GM12878 (cell line): ENCODE measurements at places on chromosomes 12 and 14. TPM values are rescaled to one million over a fixed set of nuclear protein-coding genes. Genes with fewer than 3 reads are reported as not detected.

Gene RNASE4
- 0.29 and 1.1 TPM in 2 replicates for total RNA-seq

Gene TTC9
- 10.4 and 10.5 TPM in 2 replicates for total RNA-seq

Gene HSPA2
- 1.1 and 1.4 TPM in 2 replicates for total RNA-seq

Gene MEG3
- total RNA-seq, result 0.66 and 0.95 TPM in 2 replicates

Gene KCNK13
- not detected in 2 replicates for total RNA-seq

Gene PLCZ1
- total RNA-seq, result not detected in 2 replicates

Gene LYZ
- 0.77 and 1.9 TPM in 2 replicates for total RNA-seq

Gene ASIC1
- total RNA-seq, result 0.13 and 0.26 TPM in 2 replicates

GRCh38 chr12:3206536-3207072 is 129.4 kb downstream of the TSPAN9 start:
- DNase-seq, result no peak

DNA sequence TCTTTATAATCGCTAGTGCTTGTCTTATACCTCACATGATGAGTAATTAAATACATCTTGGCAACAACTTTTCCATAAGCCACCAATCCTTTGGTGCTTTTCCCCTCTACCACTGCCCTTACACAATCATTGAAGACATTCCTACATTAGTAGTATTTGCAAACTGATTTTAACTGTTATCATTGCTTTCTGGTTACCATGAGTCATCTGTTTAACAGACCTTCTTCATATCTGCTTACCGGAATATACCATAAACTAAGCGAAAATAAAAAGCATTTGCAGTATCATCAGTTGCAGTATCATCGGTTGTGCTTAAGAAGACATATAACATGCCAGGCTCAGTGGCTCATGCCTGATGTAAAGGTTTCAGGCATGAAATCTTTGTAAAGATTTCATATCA is 54.8 kb upstream of the PLEKHA5 start:
- DNase-seq, result no peak

- DNase-seq, result no peak
Observed at GRCh38 chr12:44372259-44372658, 503.9 kb downstream of the NELL2 start.

DNA sequence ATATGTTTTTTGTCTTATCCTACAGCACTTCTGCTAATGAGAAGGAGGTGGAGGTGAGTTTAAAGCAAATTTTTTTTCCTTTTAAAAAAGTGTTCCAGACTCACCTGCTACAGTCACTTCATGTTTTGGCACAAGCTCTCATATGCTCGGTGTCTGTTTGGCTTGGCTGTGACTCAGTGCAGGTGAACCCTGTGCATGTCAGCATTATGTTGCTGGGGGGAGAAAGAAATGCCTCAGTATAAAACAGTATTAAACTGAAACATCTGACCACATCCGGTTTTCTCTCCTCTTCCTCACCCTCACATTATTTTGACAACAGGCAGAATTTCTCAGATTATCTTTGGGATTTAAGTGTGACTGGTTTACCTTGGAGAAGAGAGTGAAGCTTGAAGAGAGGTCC is 105.2 kb downstream of the DNAI7 start:
- no peak for DNase-seq

DNA sequence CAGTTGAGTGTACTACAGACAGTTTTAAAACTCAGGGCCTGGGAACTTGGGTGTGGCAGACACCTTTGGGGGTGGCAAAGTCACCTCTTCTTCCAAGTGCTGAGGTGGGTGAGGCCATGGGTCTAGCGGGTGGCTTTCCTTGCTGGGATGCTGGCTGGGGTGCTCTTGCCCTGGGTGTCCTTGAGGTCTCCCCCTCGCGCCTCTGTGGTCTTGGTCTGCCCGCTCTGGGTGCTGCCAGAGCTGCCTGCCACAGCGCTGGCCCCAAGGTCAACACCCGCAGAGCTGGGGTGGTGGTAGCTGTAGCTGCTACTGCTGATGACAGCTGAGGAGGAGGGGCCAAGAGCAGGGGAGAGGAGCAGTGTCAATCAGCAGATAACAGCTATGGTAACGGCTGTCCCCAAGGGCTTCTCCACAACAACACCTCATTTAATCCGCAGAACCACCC is 6.8 kb downstream of the KRT74 start:
- DNase-seq, result no peak

DNA sequence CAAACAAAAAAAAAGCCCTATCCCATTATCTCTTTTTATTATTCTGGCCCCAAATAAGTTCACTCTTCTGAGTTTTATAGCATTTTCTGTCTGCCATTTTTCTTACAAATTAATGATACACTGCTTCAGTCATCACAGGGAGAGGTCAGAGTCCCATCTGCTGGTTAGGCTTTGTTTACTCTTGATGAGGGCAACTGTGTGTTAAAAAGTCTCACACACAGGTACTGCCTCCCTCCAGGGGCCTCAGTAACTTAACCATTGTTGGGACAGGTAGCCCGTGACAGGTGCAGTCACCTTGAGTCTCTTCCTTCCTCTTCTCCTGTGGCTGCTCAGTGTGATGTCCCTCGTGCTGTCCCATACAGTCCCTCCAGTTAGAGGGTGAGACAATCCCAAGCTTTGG is 45.5 kb upstream of the SEL1L start:
- no peak for DNase-seq

- no peak for DNase-seq
Observed at GRCh38 chr12:109831929-109832328, 1.3 kb downstream of the TRPV4 start.

- DNase-seq, result no peak
Observed at GRCh38 chr12:51017452-51017851, 8.7 kb downstream of the SLC11A2 start.

DNA sequence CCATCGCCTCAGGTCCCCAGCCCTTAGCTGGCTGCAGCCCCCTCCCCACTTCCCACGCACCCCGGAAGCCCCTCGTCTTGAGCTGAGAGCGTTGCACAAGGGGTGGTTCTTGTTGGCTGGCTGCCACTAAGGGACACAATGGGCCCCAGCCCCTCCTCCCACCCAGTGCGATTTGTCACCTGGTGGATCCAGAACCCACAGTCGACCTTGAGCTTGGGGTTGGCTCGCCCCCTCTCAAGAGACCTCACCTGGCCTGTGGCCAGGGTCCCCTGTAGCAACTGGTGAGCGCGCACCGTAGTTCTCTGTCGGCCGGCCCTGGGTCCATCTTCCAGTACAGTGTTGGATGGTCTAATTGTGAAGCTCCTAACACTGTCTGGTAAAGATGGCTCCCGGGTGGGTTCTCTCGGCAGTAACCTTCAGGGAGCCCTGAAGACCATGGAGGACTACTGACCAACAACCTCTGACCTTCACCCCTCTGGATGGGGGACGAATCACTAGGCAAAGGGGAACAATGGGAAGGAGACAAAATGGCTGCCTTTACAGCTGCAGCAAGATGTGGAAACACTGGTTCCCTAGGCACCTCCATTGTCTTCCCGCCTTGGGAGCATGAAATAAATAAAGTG is 6.6 kb downstream of the PHB2 start:
- DNase-seq, result no peak

GRCh38 chr14:69666690-69667211 is 55.4 kb downstream of the SUSD6 start:
- DNase-seq, result no peak

DNA sequence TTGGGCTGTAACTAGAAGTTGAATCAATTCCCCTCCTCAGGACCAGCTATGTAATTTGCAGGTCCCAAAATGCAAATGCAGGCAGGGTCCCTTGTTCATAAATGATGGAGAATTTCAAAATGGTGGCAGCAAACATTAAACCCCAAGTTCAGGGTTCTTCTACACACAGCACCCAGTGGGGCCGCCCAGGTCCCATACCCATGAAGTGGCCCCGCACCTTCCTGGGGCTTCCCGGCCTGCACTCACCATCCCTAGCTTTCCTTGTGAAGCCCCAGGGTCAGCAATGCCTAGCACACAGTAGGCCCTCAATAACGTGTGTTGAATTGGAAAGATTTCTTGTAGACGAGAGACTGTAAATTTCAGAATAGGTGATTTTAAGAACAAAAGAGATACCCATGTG is 76.0 kb downstream of the NTF3 start:
- no peak for DNase-seq

GRCh38 chr14:86334355-86334754 is 804.4 kb downstream of the FLRT2 start:
- DNase-seq, result no peak

GRCh38 chr12:64175254-64175945 is 46.7 kb downstream of the KICS2 start:
- DNase-seq, result no peak

DNA sequence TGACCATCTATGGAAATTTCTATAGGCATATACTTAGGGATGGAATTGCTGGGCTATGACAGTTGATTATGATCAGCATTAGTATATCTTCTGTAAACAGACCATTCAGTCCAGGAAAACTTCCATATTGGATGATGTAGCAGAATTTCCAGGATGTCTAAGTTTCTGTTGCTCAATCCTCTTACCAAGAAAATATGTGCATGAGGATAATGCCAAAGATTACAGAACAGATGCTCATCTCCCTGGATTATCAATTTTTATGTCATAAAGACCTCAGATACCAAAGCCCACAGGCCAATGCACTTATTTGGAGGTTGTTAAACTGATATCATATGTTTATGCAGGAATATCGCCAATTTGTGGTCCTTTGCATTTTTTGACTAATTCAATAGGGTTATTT is 354.4 kb upstream of the FLRT2 start:
- DNase-seq, result no peak

- DNase-seq, result no peak
Observed at GRCh38 chr12:9763025-9763424, 2.3 kb upstream of the CD69 start.

DNA sequence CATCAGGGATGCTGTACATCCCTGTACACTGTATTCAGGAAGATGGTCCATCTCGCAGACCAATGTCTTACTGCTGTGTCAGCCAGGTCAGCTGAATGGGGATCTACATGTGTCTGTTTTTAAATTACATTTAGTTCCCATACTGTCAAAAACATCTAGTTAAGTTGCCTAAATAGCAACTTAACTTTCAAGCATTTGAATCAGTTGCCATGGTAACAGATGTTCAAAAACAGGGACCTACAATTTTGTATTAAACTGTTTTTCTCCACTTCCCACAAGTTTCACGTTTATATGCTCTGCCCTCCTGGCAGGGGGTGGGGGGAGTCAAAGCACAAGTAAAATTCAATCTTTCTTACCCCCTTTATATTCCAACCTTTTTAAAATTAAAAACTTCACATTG is 38.3 kb downstream of the C12orf42 start:
- DNase-seq, result no peak

DNA sequence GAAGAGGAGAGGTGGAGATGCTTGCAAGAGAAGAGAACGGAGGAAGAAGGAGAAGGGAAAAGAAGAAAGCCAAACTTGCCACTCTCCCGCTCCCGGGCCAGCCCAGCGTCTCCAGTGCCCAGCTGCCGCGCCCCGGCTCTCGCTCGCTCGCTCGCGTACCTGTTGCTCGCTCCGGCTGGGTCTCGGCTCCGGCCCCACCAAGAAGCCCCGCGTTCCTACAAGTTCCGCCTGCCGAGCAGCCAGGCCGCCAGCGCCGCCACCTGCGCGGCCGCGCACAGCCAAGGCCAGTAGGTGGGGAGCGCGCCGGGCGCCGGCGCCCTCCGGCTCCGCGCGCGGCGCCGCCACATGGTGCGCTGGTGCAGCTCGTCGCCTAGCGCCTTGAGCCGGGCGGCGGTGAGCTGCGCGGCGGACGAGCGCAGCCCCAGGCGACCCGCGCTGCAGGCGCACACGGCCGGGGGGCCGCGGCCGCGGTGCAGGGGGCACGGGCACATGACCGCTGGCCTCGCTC is 370 bp downstream of the HRK start:
- no peak for DNase-seq

- DNase-seq, result no peak
Observed at GRCh38 chr14:51818748-51819380, 41.5 kb upstream of the GNG2 start.

DNA sequence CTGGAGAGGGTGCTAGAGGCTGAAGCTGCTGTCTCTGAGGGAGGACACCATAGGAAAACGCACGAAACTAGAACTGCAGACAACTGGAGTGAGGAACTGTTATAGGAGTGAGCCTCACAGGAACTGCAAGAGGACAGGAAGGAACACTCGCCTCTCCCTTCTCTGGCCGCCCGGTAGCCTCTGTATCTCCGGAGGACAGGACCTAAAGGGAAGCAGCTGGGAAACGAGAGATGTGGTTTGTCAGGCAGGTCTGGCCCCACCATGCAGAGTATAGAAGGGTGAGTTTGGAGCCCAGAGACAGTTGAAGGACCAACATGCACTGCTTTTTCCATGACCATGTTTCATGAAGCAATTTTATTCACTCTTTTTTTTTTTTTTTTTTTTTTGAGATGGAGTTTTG is 127.3 kb downstream of the EFCAB11 start:
- DNase-seq, result no peak

- no peak for DNase-seq
Observed at GRCh38 chr12:111437816-111438454, 32.2 kb downstream of the SH2B3 start.

GRCh38 chr14:102209224-102209966 is 69.7 kb downstream of the WDR20 start:
- no peak for DNase-seq

GRCh38 chr14:38357557-38357956 is 101.7 kb upstream of the CLEC14A start:
- DNase-seq, result no peak

- DNase-seq, result no peak
Observed at GRCh38 chr14:94601884-94602391, 10.3 kb upstream of the SERPINA3 start.

DNA sequence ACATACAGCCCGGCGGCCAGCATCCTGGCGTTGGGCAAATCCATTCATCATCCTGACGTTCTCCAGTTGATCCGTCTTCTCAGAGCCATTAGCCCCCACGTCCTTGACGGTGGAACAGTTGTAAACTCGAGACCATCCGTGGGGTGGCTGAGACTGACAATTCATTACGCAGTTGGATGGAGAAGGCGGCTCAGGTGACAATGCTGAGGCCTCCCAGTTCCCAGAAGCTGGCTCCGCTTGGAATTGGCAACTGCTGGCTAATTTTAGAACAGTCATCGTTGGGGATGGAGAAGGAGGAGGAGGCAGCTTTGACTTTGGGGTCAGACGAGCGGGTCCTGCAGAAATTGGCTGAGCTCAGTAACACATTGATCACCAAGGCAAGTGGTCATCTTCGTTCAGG is 186.5 kb downstream of the PHETA1 start:
- no peak for DNase-seq

- peak; percentile 97 for DNase-seq
Observed at GRCh38 chr12:104974626-104975290, 11.4 kb upstream of the NOPCHAP1 start.

- DNase-seq, result no peak
Observed at GRCh38 chr12:4881266-4882064, 28.2 kb upstream of the KCNA1 start.

DNA sequence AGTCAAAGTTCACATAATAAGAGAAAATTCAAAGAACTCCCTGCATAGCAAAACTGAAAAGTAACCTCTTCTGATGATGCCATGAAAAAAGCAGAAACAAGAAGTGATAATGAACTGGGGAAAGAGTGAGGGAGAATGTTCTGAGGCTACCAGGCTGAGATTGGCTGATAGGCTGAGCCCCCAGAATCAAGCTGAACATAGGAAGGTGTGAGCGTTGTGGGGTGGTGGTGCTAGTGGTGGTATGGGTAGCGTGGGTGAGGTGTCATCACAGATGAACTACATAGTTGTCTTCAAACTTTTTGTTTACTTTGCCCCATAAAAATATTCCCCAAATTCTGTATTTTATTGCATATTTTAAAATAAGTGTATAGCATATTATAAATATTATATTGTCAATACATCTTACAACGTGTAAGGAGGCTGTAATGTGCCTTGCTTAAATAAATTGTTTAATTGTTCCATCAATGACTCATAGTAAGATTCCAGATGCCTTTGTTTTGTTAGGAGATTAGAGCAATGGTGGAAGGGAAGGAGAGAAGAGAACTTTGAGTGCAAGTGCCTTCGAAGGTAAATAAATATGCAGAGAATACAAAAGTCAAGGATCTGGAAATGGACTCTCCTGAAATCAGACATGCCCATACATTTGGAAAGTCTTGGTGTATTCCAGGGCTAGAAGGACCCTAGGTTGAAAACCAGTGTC is 15.8 kb upstream of the CFAP54 start:
- no peak for DNase-seq
